ENCODE measurements at places on chromosomes 2 and 18.

DNA sequence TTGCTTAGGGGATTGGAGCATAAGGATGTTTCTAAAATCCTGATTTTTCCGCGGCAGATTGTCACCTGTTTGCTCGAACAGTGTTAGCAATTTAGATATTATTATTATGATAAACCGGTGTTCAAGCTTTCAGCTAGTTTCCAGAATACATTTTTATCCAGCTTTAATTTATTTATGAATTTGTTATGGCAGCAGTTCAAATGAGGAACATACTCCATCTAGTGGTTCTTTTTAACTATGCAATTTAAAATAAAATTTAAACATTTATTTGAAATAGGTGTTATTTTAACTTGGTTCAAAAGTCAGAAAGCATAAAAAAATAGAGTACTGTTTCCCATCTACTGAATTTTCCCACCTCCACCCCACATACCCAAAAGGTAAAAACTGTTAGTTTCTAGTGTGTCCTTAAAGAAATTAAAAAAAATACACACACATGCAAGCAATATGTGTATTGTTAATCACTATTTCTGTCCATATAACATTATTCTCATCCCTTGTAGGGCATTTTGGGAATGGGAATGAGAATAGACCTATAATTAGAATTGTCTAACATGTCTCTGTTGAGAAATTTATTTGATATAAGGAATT, 23.2 kb downstream of the ACOXL start:
- no peak for DNase-seq

DNA sequence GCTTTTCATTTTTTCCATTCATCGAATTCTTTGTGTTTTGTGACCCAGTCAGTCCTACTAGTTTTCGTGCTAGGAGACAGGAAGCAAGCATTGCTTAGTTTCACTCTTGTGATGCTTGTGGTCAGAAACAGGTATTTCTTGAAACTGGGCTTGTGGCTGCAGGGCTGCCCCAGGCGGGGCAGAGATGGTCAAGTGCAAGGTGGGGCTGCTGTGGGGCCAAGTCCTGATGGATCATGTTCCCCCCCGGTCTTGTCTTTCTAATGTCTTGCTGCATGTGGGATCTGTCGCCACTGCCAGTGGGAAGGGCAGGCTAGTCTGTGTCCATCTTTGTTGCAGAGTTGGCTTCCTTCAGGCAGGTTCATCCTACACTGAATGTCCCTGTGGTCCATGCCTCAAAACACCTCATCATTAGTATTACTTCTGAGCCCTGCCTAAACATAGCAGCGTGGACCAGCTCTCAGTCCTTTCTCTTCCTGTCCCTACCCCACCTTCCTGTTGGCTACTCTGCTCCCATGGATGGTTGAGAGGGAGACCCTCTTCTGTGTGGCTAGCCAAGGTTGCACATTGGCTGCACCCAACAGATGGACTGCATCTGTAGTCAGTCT, 38.7 kb downstream of the INPP4A start:
- no peak for DNase-seq

DNA sequence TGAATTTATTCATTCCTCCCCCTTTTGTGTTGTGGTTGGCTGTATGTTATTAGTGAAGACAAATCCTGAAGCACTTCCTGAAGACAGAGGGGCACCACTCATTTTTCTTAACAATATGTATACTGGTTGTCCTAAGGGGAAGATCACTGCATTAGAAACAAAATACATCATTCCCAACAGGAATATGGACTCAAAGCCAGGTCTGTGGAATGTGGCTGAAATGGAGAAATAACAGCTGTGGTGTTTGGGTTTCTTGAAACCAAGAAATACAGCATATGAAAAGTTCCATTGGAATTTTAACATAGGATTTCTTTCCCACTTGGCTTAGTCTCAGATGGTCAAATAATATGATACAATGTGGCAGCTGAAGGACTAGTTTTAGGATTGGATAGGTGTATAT, 267.6 kb downstream of the KCNE4 start:
- DNase-seq: no peak

DNA sequence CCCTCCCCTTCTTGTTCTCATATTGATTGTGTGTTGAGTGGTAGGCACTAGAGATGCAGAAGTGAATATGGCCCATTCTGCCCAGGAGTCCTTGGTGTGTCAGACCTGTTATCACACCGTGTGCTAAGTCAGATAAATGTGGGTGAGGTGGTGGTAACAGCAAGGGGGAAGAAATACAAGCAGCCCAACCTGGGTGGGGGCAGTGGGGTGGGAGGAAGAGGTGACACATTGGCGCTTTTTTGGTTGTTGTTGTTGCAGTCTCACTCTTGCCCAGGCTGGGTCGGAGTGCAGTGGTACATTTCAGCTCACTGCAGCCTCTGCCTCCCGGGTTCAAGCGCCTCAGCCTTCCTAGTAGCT, 12.8 kb downstream of the B3GNT2 start:
- DNase-seq: no peak

- no peak for DNase-seq
Measured at GRCh38 chr2:191122638-191123294, 28.0 kb downstream of the STAT4 start.

- DNase-seq: no peak
Measured at GRCh38 chr18:79309614-79310358, 85.9 kb upstream of the NFATC1 start.

- no peak for DNase-seq
Measured at GRCh38 chr18:27901424-27902226, 275.3 kb downstream of the CDH2 start.

DNA sequence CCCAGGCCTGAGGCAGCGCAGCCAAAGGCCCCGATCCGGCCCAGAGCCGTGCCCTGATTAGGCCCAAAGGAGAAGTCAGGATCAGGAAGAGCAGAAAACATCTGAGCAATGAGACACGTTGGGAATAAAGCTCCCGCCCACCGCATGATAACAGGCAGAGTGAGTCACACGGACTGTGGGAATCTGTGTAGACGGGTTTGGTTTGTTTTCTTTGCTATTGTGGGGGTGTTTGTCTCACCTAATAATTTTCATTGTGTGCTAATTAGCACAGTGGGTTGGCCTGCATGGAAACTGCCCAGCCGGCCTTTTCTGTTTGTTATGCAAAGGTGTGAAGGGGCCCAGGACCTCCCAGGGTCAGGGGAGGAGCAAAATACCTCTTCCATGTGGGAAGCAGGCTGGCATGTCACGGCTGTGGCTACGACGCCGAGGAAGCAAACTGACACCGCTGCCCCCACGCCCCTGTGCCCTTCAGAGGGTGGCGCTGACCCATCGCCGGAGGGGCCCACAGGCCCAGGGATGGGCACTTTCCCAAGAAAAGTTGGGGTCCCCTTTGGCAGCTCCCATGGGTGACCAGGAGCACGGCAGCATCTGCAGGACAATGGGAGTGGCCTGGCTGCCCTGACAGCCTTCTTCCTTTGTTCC, 68.4 kb upstream of the CTDP1 start:
- DNase-seq: no peak

- no peak for DNase-seq
Measured at GRCh38 chr18:58578321-58578720, 50.6 kb downstream of the ALPK2 start.

GRCh38 chr18:59842947-59843346, 56.8 kb upstream of the PMAIP1 start:
- no peak for DNase-seq

DNA sequence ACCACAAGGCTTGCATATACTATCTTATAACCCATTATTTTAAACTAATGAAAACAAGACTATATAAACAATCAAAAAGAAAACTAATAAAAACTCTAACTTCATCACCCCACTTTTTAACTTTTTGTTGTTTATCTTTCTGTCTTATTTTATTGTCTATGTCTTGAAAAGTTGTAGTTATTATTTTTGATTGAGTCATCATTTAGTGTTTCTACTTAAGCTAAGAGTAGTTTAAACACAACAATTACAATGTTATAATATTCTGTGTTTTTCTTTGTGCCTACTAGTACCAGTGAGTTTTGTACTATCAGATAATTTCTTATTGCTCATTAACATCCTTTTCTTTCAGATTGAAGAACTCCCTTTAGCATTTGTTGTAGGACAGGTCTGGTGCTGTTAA, 318.7 kb upstream of the ATP5MC3 start:
- no peak for DNase-seq

GRCh38 chr2:135651717-135652116, 89.9 kb upstream of the UBXN4 start:
- DNase-seq: no peak

- DNase-seq: peak; percentile 18
Measured at GRCh38 chr2:224971214-224971613, 71.1 kb downstream of the DOCK10 start.

DNA sequence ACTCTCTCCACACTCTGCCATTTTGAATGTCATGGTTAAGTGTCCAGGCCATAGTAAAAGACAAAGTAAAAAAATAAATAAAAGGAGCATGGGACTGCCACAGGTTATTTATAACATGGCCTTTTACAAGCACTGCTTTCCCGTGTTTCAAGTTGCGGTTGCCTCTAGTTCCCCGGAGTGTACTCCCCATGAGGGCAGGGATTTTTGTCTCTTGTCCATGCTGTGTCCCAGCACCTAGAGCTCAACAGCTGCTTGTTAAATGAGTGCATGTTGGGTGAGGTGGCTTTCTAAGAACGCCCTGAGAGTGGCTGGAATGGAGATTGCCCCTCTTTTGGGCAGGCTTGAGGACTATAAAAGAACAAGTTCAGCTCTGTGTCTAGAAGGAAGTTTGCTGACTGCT, 8.4 kb downstream of the CAVIN2 start:
- no peak for DNase-seq

GRCh38 chr2:64624108-64624610, 29.6 kb downstream of the SERTAD2 start:
- no peak for DNase-seq

All from NCI-H2029 (cell line).